ENCODE measurements at places on chromosomes 6 and 20. TPM values are rescaled to one million over a fixed set of nuclear protein-coding genes. Genes with fewer than 3 reads are reported as not detected.

GRCh38 chr20:63215101-63216040 lies 560 bp downstream of the YTHDF1 start:
- DNase-seq, result no peak

DNA sequence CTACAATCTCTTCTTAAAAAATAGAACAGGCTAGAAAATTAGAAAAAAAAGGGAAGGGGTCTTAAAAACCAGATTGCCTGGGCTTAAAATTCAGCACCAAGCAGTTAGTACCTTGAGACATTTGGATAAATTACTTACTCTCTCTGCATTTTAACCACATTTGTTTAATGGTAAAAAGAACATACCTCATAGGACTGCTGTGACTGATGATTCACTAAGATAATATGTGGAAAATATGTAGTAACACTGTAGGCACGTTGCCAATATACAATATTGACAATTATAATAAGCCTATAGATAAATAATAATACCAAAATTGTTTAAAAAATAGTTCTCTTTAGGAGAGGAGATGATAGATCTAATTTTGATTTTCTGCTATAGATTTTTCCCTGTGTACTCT lies 750.4 kb downstream of the TENT5A start:
- DNase-seq, result no peak

GRCh38 chr6:148370176-148370575 lies 27.5 kb downstream of the SASH1 start:
- no peak for DNase-seq

Gene TRIM15
- not detected for total RNA-seq

DNA sequence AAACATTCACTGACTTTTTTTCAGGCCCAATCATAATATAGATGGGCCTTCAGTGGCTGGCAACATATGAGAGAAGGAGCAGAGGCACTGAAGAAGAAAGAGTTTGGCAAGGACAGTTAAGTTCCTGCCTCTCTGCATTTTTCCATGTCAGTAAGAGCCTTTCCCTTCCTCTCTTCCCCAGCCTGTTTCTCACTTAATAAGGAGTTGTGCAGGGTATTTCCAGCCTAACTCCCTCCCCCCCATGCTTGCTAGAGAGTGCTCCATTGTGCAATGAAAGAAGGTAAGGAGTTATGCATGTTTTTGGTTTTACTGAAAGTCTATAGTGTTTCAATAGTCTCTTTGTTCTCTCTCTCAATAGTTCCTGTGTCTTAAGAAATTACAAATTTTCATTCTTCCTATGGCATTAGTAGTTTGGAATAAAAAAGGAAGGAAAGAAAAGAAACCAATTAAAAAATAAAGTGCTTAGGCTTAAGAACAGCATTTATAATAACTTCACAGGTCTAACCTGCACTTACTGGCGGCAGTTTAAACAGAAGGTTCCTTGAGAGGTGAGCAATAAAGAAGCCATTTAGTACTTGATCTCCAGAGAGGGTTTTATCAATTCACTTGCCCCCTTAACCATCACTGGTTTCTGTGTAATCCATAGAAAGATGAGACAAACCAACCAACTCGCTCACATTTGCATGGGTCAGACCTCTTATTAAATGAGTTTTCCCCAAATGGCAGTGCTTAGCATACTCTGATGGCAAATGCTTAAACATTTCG lies 251.1 kb downstream of the PTPRT start:
- DNase-seq, result no peak

DNA sequence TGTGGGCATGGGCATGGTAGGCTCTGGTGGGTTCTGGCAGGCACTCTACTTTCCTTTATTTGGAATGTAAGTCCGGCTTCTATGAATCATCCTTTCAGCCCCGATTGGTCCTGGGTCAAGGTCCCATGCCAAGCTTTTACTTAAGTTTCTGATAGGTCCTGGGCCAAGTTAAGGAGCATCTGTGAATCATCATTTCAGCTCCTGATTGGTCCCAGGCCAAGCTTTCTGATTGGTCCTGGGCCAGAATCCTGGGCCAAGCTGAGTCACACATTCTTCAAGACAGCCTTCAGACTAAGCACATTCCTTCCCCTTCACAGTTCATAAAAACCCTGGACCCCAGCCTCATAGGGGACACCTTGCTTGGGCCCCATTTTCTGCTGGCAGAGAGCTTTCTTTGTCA lies 231.0 kb upstream of the EYS start:
- DNase-seq, result no peak

- DNase-seq, result no peak
Measured at GRCh38 chr20:60804918-60805630, 447.0 kb upstream of the CDH4 start.

DNA sequence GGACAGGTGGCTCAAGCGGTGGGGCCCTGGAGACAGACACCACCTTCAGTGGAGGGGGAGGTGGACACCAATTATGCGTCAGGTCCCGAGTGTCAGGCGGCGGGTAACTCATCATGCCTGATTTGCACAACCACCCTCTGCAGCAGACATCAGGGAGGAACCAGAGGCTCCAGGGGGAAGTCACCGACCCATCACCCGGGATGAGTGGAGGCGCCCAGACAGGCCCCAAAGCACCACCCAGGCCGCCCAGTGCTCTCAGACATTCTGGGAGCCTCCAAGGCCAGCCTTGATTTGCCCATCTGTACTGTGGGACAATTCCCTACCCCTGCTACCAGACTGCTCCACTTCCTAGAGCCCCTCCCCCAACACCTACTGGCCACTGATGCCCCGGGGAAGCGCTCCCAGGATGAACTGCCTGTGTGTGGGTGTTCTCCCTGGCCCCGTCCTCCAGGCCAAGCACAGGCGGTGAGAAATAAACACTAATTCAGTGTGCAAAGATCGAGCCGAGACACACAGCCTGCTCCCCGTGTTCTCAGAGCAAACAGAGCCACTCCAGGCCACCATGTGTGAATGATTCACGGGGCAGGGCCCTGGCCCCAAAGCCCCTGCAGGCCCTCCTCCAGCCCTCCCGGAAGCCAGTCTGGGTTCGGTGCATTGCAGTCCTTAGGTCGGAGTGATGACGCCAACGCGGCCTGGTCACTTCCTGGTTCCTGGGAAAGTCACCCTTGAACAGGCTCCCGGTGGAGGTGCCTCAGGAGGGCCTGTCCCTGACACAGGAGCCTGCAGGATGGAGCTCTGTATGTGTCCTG lies 107.2 kb downstream of the ASXL1 start:
- peak; percentile 68 for DNase-seq

GRCh38 chr6:12324099-12324498 lies 33.9 kb downstream of the EDN1 start:
- DNase-seq, result no peak

DNA sequence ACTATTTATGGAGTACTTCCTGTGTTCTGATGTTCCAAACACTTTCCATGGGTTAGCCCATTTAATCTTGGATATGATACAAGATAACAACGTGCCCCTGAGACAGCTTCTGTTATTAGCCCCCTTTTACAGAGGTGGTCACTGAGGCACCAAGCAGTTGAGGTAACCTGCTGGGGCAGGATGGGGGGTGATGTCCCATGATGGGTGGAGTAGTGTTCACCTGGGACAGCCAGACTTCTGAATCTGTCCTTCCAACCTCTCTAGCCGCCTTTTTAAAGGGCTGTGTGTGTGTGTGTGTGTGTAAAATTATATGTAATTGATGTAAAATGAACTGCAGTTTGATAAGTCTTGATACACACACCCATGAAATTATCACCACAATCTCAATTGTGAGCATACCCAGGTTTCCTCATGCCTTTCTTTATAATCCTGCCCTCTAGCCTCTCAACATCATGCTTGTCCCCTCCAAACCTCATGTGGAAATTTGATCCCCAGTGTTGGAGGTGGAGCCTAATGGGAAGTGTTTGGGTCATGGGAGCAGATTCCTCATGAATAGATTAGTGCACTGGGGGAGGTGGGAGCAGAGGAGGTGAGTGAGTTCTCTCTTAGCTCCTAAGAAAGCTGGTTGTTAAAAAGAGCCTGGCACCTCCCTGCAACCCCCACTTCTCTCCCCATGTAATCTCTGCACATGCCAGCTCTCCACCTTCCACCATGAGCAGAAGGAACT lies 39.2 kb downstream of the PLAGL2 start:
- no peak for DNase-seq
